ENCODE measurements at places on chromosomes 6 and 20.

DNA sequence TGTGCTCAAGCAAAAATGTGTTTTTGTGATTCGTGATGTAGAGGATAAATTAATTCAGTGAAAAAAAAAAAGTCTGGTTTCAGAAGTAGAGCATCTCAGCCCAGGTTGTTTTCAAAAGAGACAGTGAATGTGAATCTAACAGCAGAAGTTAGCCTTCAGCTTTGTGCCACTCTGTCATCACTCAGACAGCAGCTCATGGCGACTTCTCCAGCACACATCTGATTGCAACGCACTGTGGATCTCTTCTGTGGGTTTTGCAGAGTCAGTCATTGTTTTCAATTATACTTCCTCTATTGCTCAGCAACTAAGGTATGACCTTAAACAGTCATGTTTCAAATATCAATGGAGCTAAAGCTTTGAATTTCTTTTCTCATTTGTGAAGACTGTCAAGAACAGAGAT, 335.5 kb upstream of the POU3F2 start:
- DNase-seq = peak; percentile 23

DNA sequence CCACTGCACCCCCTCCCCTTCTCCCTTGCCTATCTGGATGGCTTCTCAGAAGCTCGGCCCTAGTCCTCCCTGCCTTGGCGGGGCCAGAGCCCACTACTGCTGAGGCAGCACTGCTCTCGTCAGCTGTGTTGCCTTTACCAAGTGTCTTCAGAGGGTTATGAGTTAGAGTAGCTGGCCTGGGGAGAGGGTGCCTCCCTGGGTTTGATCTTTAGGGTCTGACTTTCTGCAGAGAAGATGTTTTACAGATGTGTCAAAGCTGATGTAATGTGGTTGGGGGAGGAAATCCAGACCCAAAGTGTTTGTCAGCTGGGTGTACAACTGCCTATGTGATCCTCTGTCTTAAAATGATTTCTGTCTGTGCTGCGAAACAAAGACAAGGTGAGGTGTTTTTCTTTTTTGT, 30.4 kb upstream of the PI16 start:
- DNase-seq = no peak

DNA sequence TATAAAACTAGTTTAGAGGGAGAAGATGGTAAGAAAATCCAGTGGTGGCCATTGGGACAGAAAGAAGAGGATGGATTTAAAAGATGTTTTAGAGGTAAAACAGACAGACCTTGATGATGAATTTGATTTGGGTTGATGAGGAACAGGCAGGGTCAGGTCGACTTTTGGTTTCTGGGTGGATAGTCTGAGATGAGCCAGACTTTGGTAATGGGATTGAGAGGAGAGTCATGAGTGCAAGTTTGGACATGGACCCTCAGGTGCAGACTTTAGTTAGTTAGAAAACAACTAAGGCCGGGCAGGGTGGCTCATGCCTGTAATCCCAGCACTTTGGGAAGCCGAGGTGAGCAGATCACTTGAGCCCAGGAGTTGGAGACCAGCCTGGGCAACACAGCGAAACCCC, 257.9 kb downstream of the MAFB start:
- no peak for DNase-seq

GRCh38 chr6:139748353-139749146, 374.1 kb upstream of the CITED2 start:
- DNase-seq = no peak

DNA sequence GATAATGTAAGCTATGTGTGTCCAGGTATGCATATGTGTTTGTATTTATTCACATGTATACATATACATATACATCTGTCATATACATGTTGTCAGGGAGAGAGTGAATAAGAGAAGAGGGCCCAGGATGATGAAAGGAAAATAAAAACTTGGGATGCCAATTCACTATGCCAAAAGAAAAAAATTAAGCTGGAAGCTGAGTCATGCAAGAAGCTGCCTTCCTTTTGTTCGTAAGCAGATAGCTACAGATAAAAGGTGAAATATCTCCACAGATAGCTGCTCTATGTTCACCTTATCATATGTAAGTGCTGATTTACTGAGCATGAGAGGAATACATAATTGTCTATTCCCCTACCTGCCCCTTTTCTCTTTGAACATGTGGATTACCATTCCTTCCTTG, 579.9 kb downstream of the EPM2A start:
- DNase-seq = no peak

DNA sequence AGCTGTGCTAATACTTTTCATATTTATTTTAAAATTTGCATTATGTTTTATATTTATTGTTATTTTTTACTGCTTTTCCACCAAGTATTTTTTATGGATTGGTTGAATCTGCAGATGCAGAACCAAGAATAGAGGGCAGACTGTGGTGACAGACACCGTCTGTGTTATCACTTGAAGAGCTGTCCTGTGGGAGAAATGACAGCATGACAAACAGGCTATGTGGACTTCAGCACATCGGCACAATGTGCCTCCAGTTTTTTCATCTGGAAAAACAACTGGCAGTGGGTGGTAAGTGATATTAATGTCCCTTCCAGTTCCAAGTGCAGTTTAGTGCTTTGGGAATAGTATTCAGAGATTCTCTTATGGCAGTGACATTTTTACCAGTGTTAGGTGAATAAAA, 492.9 kb downstream of the PRKN start:
- no peak for DNase-seq

GRCh38 chr6:168281826-168282225, 37.8 kb downstream of the DACT2 start:
- no peak for DNase-seq

DNA sequence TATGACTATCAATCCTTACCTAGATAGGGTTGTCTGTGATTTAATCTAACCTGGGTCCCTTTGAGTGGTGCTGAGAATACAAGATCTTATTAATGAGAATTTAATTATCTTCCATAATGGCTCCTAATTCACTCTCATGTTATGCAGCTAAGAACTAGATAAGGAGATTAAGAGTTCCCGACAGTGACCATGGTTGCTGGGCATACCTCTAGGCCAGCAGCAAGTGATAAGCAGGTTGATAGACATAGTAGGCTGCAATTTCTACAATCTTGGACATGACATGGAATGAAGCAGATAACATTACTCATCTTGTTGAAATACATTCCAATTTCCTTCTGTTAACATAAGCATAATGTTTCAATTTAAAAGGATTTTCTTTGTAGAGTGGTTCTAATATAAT, 27.1 kb downstream of the SPACA1 start:
- no peak for DNase-seq

GRCh38 chr6:157757430-157758403, 65.3 kb upstream of the SNX9 start:
- peak; percentile 57 for DNase-seq

DNA sequence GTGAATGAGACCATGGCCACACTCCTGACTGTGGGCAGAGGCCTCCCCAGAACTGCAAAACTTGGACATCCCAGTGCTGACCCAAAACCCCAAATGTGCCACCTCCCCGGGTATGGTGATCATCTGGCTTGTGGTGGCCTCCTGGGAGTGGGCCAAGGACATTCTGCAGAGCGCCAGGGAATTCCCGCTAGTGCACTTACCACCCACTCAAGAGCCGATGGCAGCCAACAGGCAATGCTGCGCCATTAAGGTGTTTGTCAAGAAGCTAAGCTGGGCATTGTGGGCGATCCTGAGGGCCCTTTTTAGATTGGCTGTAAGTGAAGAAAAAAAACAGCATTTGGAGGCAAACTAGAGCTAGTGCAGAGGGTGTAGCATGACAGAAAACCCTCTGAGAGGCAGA, 9.4 kb downstream of the MMP24 start:
- no peak for DNase-seq

DNA sequence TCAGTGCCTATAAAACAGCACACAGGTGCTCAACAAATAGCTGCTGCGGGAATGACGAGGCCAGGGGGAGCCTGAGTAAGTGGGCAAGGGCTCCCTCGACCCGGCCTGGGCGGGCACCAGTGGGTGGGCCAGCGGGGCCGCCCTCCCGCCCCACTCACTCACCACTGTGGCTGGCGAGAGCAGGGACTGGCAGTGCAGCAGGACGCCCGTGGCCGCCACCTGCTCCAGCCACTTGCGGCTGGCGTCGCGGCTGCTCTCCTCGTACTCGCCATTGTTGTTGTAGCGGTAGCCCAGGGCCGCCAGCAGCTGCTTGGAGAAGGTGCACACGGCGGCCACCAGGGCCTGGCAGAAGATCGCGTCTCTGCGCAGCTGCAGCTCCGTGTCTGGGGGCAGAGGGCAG, 191.5 kb downstream of the PREX1 start:
- no peak for DNase-seq

GRCh38 chr6:45297320-45297719, 30.8 kb upstream of the RUNX2 start:
- DNase-seq = no peak

DNA sequence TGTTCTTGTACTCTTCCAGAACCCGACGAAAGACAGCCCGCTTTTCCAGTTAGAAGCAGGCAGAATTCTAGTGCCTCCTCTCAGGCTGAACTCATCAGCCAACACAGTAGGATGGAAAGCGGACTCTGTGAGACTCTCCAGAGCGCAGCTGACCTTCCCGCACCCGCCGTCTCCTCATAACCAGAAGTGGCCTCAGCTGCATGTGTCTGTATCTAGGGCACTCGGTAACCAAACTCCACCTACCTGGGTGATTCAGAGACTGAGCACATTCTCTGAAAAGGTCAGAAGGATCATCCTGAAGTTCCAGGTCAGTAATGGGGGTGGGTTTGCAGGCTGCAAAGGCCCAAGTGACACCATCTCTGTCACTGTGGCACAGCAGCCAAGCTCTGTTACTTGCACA, 66.7 kb upstream of the NFATC2 start:
- no peak for DNase-seq

DNA sequence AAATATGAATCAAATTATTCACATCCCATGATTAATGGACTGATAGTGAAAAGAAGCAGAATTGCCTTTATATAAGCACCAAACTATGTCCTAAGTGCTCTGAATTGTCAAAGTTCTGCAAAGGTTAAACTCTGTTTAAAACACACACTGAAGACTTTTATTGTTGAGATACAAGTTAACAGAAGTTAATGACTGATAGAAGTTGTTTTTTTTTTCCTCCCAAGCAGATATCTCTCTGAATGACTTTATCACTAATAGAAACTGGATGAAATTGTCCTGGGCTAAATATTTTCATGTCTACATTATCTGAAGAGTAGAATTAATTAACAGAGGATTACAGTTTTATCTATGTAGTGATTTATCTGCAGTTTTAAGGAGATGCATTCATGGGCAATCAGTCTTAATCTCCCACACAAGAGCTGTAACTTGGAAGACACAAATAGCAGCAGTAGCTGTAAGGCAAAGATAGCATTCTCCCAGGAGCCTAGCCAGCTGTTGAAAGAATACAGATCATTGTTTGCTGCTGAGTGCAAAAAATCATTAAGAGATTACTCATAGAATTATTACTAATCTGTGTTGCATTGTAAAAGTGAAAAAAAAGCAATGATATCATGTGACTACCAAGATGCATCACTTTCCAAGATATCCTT, 49.9 kb downstream of the BMP5 start:
- DNase-seq = no peak

DNA sequence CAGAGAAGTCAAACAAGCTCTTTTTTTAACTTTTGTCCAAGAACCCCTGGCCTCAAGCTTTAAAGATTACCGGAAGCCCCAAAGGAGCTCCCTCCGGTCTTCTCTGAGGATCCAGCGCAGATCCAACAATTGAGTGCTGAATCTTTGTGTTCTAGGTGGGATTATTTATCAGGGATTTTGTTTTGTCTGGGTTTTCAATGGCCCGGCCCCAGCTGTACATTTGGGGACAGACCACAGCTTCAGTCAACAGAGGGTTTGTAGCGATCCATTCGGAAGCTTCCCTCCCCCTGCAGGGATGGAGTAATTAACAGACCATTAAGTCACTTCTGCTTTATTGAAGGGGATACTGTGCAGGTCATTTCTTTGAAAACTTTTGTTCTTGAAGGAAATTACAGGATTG, 7.8 kb downstream of the OLIG3 start:
- no peak for DNase-seq

- DNase-seq = no peak
Observed at GRCh38 chr20:24096864-24097450, 108.4 kb upstream of the GGTLC1 start.

DNA sequence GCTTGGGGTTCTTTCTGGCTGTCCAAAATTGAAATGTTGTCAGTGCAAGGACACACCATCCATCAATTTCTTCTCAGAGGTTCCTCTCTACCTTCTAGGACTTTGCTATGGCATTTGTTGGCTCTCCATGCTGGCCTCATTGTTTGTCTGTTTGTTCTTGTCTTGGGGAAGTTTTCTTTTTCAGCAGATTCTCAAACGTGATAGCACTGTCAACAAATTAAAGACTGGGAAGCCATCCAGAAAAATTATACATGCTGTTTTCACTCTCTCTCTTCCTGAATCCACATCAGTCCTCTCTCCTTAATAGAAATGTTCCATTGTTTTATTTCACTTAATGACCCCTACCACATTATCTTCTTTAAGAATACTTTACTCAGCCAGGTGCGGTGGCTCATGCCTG, 130.4 kb downstream of the PCSK2 start:
- no peak for DNase-seq

DNA sequence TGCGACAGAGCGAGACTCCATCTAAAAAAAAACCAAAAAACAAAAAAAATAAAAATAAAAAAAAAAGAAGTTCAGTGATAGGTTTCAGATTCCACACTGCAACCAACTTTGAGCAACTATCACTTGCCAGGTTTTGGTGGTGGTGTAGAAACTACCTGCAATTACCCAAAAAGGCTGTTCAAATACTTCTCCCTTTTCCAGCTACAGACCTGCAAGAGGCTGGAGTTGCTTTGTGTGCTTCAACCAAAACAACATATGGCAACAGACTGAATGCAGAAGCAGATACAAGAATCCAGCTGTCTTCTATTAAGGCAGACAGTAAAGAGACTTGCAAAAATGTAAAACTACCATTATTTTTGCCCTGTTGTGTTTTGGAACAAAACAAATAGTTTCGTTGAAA, 9.3 kb upstream of the BCAS1 start:
- DNase-seq = peak; percentile 12

GRCh38 chr20:221258-221830, 5.7 kb upstream of the DEFB129 start:
- no peak for DNase-seq

DNA sequence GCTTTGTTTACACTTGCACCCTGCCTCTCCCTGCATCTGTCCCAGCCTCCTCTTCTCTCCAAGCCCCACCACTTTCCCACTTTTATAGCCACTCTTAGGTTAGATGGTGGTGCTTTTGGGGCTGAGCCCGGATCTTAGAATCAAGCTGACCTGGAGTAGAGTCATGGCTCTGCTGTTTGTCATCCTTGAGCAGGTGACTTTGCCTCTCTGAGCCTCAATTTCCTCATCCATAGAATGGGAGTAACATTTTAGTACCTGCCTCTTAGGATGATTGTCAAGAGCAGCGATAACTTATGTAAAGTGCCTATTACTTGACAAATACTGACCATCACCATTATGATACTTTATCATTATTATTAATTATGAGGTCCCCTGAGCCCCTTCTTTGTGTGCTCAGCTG, 48.2 kb downstream of the CPNE5 start:
- DNase-seq = no peak

GRCh38 chr20:5078399-5078958, 41.3 kb downstream of the PCNA start:
- peak; percentile 99 for DNase-seq

Measured in MV-4-11 (cell line).